ENCODE measurements at places on chromosomes 5 and 9.

DNA sequence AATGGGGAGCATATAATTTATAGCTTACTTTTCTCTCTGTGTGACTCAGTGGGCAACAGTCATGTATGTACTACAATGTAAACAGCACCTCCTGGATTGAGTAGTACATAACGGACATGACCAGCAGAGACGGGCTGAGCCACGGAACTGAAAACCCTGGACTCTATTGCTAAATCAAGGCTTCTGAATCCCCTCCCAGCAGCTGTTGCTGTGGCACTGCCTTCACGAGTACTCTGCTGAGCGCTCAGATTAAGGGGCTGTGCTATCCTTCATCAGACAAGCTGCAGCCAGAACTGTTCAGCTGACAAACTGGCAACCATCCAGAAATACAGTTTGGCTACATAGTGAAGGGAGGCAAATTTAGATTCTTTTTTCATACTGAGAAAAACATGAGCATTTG, 131.3 kb upstream of the CCDC180 start:
- DNase-seq = no peak

- DNase-seq = no peak
Observed at GRCh38 chr9:128701227-128701854, 962 bp upstream of the PKN3 start.

DNA sequence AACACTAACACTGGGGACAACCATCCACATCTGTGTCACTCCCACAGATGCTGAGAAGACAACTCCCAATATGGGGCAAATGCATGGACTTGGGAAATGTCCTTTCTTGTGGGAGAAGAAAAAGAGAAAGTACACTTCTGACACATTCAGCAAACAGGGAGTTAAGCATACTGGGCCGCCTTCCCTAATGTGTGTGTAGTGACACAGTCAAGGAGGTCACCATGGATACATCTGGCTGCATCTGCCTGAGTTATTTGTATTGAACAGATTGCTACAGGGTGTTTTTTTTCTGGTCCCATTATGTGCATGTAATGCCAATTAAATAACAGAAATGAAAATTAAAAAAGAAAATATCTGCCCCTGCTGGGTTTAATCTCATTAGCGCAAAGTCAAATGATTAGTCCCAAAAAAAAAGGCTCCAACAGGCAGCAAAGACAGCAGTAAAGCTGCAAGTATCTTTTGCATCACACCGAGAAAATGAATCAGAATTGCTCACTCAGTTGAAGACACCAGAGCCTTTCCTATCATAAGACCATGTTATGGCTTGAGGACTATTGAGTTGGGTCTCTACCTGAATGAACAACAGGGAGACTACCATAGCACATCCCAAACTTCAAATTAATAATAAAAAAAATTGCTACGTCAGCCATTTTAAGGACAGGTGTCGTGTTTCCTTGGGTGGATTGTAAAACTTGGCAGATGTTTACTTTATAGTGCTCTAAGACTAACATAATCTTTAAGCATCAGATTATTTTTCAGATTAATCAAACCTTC, 395.9 kb downstream of the DTWD2 start:
- no peak for DNase-seq

- DNase-seq = no peak
Observed at GRCh38 chr5:132688536-132689339, 14.9 kb downstream of the IL4 start.

DNA sequence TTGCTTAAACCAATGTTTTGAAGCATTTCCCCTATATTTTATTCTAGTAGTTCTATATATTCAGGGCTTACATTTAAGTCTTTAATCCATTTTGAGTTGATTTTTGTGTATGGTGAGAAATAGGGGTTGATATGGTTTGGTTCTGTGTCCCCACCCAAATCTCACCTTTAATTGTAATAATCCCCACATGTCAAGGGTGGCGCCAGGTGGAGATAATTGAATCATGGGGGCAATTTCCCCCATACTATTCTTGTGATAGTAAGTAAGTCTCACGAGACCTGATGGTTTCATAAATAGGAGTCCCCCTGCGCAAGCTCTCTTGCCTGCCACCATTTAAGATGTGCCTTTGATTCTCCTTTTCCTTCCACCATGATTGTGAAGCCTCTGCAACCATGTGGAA, 92.2 kb upstream of the TBC1D2 start:
- DNase-seq = no peak

DNA sequence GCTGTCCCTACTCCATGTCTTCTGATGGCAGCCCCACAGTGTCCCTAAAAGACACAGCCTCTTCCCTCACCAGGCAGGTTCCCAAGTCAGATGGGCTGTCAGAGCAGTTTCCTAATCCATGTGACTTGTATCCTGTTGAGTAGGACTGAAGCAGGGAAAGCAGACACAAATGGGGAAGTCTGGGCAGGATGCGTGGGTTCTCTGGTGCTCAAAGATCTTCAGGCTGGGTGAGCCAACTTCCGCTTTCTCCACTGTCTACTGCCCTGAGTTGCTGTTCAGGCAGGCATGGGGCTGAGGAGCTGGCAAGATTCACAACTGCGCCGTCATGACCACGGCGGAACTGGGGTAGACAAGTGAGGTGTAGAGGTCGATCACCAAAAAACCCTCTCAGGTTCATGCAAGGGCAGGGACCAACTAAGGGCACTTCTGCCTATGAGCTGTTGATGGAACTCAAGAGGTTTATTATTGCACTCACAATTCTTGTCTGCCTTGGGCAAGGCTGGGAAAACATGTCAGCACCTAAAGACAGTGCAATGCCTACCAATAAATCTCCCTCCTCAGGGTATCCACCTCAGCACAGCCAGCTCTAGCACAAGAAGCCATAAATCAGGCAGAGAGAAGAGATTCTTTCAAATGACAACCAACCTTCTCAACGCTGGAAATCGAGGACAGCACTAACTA, 83.4 kb downstream of the RAPGEF1 start:
- DNase-seq = no peak

DNA sequence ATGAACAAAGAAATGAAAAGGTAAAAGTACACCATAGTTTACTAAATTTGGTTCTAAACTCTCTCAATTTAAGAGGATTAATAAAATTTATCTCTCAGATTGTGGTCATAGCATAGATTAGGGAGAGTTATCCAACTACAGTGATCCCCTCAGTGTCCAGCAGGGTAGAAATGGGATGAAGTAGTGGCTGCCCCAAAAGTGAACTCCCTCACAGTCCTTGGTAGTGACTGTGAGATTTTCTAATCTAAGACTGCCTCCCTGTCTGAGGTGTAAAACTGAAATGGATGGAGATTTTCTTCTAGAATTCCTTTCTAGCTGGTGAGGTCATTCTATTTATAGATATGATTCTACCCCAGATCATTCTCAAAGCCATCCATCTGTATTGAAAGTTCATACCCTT, 455.5 kb downstream of the ACTL7B start:
- DNase-seq = no peak
